RWPE2 (cell line): ENCODE measurements at places on chromosomes 16 and 17.

DNA sequence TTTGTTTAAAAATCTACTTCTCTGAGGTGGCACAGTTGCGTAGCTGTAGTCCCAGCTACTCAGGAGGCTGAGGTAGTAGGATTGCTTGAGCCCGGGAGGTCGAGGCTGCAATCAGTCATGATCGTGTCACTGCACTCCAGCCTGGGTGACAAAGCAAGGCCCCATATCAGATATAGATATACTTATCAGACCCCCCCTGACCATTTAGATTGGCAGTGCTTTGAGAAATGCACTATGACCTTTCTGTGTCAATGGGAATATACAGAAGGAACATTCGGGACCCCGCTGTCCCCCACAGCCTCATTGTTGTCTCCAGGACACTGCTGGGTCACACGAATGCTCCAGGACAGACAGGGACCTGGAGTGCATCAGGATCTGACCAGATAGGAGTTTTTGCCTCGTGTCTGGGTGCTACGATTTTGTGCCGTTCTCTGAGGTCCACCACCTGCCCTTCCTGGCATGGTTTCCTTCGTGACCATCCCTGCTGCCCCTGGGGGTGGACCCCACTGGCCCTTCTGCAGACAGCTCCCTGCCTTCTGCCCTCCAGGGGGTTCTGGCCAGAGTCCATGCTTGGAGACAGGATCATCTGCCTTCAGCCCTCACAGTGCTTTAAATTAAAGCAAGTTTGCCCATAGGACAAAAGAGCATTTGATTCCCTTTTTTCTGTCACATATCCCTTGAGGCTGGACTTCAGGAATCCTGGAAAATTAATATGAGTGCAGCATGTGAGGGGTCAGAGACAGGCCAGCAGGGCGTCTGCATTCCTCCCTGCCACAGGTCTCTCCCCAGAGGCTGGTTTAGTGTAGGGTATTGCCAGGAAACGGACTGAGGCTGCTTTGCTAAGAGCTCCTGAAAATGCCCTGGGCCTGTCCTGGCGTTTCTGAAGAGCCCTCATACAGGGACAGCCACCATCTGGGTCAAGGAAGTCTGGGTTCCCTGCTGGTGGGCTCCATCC lies 19.3 kb downstream of the PLD6 start:
- no peak overlapping the region for H3K27ac ChIP-seq
- H3K27me3 ChIP-seq, result no peaks in the 10 kb centered on the region
- no peak for DNase-seq
- no peak overlapping the region for H3K4me3 ChIP-seq

DNA sequence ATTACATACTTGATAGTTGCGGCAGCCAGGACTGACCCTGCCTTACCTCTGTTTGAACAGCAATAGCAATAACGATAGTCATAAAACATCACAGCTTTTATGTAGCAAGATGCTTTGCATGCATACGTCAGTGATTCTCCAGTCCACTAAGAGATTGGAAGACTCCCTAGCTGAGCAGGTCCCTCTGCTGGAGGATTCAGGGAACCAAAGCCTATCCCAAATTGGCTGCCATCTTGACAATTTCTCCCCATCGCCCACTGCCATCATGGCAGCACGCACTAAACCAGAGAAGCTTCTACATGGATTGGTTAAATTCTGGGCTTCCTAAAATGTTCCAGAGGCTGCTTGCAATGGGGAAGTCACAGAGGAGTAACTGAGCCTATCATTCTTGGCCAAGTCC lies 360.6 kb upstream of the XYLT1 start:
- no peak overlapping the region for H3K27ac ChIP-seq
- no peaks in the 10 kb centered on the region for H3K27me3 ChIP-seq
- peaks cover 27% of the 10 kb centered on the region for H3K4me1 ChIP-seq
- DNase-seq, result no peak
- no peak overlapping the region for H3K4me3 ChIP-seq

GRCh38 chr16:14309906-14310305 lies 238.8 kb downstream of the MRTFB start:
- no peaks in the 10 kb centered on the region for H3K27me3 ChIP-seq
- H3K27ac ChIP-seq, result peak overlapping the region; percentile 71
- no peak overlapping the region for H3K4me3 ChIP-seq
- H3K4me1 ChIP-seq, result peaks cover 49% of the 10 kb centered on the region
- no peak for DNase-seq

DNA sequence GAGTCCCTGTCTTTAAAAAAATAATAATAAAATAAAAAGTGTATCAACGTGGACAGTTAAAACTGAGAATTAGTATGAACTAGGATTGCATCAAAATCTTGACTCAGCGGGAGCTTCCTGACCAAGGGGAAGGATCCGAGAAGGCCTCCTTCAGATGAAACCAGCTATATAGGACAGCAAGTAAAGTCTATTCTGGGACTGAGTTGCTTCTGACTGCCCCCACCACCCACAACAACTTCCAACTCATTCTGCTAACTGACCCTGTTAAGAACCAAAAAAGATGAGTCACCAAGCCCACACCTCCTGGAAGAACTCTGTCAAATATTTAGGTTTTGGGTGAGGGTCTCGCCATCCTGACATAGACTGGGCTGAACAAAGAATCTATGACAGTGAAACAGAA lies 24.9 kb downstream of the MPP3 start:
- no peak overlapping the region for H3K4me3 ChIP-seq
- H3K36me3 ChIP-seq, result peaks cover 21% of the 10 kb centered on the region
- no peaks in the 10 kb centered on the region for H3K27me3 ChIP-seq
- H3K27ac ChIP-seq, result no peak overlapping the region
- H3K4me1 ChIP-seq, result no peaks in the 10 kb centered on the region
- DNase-seq, result no peak

- peaks cover 50% of the 10 kb centered on the region for H3K36me3 ChIP-seq
- H3K4me3 ChIP-seq, result no peak overlapping the region
- H3K27ac ChIP-seq, result no peak overlapping the region
- DNase-seq, result no peak
- H3K4me1 ChIP-seq, result no peaks in the 10 kb centered on the region
- no peaks in the 10 kb centered on the region for H3K27me3 ChIP-seq
Observed at GRCh38 chr16:68563631-68564381, 24.7 kb downstream of the ZFP90 start.

DNA sequence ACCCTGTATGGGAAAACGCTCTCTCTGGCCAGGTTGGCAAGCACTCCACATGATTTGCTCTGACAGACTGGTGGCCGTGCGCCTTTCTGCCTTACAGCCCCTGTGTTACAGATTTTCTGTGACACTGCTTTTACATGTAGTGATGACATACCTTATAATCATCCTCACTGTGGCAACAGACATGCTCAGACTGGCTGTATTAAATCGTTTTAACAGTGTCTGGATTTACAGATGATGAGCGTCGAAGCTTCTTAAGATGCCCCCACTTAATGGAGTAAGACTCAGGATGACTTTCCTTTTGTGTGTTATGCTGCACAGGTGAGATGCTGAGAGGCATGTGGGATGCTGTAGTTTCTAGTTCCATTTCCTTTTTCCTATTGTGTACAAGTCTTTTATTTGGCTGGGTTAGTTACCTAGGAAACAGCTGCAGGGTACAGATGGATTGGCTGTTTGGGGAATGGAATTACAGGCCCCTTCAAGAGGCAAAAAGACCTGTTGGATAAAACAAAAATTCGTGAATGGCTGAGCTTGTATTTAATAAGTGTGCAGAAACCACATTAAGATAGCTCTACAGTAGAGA lies 20.9 kb upstream of the VWA3A start:
- peak overlapping the region; percentile 71 for H3K27ac ChIP-seq
- H3K27me3 ChIP-seq, result no peaks in the 10 kb centered on the region
- no peak overlapping the region for H3K4me3 ChIP-seq
